ENCODE measurements at places on chromosomes 11 and 22.
A peak's percentile ranks its signal among the peaks of the same experiment; 100 is the strongest.

- DNase-seq = no peak
Measured at GRCh38 chr11:69863544-69864200, 44.5 kb upstream of the FGF3 start.

DNA sequence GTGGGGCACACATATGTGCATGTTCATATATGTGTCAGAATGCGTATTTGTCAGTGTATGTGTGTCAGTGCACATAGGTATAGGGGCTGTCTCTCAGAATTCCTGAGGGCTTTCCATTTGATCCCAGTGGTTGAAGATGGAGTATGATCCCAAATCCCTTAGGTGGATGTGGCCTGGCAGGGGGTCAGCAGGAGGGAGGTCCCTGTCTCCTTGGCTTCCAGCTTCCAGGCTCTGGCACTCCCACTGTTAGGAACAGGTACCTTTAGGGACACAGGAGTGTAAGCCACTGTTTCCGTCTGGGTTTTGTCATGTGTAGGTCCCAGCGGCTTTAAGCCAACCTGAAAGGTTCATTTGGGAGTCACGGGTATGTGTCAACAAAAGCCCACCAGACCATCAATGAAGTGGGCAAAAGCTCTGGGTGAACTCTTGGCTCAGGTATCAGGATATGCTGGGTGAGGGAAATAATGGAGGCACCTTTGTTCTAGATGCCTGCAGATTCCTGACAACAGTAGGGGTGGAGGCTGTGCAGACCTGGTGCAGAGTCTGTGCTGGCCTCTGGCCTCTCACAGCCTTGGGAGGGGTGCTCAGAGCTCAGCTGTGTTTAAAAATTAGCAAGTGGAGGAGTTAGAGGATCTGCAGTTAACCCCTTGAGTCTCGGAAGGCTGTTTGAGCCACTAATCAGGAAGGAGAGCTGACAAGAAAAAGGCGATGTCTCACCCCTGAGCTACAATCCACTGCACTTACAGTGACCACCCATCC is 9.0 kb downstream of the KCNQ1OT1 start:
- no peak for DNase-seq

GRCh38 chr22:41397143-41397811 is 15.5 kb downstream of the TEF start:
- no peak for DNase-seq

DNA sequence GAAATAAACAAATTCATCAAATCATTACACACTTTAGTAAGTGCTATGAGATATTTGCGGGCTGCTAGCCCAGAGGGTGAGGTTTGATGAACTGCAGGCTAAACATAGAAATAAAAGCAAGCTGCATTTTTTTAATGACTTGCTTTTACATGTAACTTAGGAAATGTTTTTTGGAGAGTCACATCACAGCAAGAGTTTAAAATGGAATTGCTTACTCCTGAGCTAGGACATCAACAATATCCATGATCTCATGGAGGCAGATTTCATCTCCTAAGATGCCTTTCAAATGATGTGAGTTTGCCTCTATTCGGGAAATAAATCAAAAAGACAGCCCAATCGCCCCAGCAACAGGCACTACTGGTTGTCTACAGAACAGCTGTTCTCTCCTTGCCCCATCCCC is 73.4 kb upstream of the CD44 start:
- no peak for DNase-seq

DNA sequence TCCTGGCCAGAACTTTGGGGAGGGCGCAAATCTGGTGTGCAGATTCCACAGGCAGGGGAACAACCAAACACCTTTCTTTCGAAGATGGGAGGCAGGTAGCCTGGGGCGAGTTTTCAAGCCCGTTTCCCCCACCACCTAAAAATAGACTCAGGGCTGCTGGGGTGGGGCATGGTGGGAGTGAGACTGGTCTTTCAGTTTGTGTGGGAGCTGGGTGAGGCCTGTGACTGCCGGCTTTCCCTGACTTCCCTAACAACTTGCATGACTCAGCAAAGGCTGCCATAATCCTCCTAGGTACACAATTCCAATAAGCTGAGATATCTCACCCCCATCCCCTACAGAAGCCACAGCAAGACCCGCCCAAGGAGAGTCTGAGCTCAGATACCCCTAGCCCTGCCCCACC is 4.3 kb upstream of the OR5B12 start:
- DNase-seq = no peak

GRCh38 chr22:37498289-37498909 is 12.2 kb upstream of the MFNG start:
- no peak for DNase-seq

DNA sequence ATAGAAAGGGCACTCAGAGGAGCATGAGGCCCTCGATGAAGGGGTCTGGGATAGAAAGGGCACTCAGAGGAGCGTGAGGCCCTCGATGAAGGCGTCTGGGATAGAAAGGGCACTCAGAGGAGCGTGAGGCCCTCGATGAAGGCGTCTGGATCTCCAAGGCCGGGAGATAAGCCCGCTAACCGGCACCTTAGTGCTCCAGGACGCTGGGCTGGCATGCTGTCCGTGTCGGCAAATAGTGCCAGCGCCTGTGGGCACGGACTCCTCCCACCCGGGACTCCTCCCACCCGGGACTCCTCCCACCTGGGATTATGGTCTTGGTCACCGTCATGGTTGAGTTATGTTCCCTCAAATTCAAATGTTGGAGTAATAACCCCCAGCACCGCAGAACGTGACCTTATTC is 725.3 kb downstream of the BRD1 start:
- DNase-seq = no peak

DNA sequence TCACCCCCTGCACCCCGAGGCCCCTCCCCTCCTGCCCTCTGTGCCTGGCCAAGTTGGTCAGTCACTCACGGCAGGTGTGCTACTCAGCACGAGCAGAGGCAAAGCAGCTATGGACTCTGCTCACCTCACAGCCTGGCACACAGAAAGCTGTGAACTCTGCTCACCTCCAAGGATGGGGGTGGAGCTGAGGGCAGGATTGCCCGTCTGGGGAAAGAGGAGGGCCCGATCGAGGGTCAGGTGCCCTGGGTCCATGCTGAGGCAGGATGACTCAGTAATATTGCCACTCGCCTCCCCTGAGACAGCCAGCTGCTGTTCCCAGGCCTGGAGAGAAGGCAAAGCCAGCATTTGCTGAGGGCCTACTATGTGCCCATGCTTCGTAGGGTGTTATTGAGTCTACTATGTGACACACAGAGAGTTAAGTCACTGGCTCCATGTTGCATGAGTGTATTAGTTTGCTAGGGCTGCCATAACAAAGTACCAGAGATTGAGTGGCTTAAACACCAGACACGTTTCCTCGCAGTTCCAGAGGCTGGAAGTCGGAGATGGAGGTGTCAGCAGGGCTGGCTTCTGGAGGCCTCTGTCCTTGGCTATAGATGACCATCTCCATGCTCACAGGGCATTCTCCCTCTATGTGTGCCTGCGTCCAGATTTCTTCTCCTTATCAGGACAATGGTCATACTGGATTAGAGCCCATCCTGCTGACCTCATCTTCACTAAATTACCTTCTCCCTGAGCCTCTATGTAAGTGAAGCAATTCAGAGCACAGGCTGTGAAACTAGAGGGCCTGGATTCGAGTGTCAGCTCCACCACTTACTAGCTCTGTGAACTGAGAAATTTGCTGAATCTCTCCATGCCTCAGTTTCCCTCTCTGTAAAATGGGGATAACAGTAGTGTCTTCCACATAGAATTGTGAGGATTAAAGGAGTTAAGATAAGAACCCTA is 13.2 kb upstream of the TSKU start:
- DNase-seq = peak; percentile 62

GRCh38 chr11:96335388-96335787 is 7.6 kb downstream of the MAML2 start:
- DNase-seq = no peak

- no peak for DNase-seq
Measured at GRCh38 chr11:47981667-47982404, 1.5 kb downstream of the PTPRJ start.

- no peak for DNase-seq
Measured at GRCh38 chr11:281486-282161, 3.4 kb downstream of the NLRP6 start.

- no peak for DNase-seq
Measured at GRCh38 chr11:122240638-122241037, 124.6 kb upstream of the BLID start.

- no peak for DNase-seq
Measured at GRCh38 chr11:6894097-6894496, 1.8 kb upstream of the OR2D2 start.

- DNase-seq = no peak
Measured at GRCh38 chr11:23502826-23503225, 642.6 kb upstream of the CCDC179 start.

DNA sequence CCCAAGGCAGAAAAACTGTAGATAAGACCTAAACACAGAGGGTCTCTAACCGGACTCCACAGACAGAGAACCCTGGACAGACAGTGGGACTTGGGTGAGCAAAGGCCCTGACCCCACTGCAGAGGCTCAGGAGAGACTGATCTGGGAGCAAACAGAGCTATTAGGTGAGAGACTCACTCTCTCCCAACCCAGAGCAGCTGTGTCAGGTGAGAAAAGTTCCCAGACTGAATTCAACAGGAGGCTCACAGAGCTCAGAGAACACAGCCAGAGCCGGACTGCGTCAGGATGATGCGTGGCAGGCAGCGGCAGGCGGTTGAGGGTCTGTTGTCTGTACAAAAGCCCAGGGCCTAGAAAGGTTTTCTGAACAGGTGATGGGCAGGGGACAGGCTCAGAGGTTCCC is 5.5 kb downstream of the RFPL2 start:
- no peak for DNase-seq

GRCh38 chr22:35971456-35972119 is 57.0 kb downstream of the RBFOX2 start:
- no peak for DNase-seq

GRCh38 chr11:126868741-126869140 is 131.8 kb downstream of the KIRREL3 start:
- DNase-seq = no peak

- peak; percentile 46 for DNase-seq
Measured at GRCh38 chr11:2196970-2197770, 25.6 kb upstream of the TH start.

DNA sequence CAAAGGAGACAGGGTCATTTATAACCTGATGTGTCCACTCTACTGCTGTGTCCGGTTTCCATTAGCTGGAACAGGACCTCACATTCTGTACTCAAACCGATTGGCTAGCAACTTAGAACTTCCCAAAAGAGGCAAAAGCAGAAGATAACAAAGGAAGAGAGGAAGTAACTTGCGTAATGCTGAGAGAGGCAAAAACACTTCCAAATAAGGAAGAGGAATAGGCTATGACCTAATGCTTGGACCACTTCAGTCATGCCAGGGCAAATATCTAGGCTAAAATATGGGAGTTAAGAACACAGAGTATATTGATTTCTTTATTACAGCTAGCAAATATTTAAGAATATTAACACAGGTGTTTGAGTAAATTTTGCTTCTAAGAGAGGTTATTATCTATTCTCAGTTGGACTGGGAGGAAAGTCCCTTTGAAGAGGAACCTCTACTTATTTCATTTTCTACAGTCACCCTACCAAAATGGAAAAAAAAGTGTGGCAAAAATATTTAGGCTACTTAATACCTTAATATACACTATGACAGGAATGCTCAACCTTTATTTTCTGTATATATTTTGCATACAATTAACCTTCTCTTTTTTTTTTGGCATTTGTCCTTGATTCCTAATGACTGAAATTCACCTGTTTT is 499.8 kb upstream of the CHORDC1 start:
- no peak for DNase-seq

GRCh38 chr11:99281331-99281730 is 260.6 kb downstream of the CNTN5 start:
- DNase-seq = no peak

DNA sequence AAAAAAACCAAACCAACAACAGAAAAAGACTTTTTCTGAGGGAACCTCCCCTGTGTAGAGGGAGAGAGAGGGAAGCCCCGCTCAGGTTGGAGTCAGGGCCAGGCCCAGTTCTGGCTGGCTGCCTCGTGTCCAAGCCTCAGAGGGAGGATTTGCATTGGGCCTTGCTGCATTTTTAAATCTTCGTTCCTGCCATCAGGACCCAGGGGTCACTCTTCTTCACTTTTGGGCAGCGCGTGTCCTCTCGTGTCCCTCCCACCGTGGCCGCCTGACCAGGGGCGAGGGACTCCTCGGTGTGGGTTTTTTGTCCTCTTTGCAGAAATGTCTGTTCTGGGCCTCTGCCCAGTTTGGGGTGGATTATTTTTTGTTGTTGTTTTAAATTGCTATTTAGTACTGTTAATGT is 57.9 kb downstream of the LRRC74B start:
- DNase-seq = no peak

GRCh38 chr11:47399860-47400767 is 8.3 kb upstream of the SLC39A13 start:
- DNase-seq = no peak

DNA sequence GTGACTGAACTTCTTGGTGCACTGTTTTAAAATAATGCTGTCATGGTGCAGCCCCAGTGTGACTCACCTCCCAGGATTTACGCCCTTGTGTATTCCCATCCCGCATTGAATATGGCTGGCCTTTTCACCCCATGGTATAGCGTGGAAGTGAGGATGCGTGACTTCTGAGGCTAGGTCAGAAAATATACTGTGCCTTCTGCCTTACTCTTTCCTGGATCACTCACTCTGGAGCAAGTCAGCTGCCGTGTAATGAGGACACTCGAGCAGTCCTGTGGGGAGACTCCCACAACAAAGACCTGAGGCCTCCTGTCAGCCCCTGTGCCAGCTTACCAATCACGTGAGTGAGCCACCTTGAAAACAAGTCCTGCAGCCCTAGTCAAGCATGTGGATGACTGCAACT is 471.9 kb upstream of the KIRREL3 start:
- no peak for DNase-seq

- DNase-seq = no peak
Measured at GRCh38 chr11:19102521-19102900, 14.5 kb upstream of the ZDHHC13 start.

DNA sequence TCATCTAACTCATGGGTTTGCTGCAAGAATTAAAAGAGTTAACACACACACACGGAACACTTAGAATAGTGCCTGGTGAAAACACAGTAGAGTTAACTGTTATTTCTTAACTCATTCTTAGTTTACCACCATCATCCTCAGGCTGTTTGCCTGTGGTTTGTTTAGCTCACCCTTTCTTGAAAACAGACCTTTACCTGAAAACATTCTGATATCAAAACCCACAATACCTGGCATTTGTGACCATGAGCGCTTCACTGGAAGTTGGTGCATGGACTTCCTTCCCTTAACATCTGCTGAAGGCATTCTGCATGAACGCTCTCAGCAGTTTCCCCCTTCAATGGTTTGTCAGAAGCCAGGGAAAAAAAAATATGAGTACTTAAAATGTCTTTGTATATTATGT is 256.0 kb downstream of the ETS1 start:
- DNase-seq = no peak

GRCh38 chr11:113862435-113862834 is 12.9 kb downstream of the USP28 start:
- DNase-seq = no peak

Data from hematopoietic multipotent progenitor cell treated with erythropoietin and hydrocortisone succinate and interleukin-3 and kit ligand, for 15 days (in vitro differentiated cells).